ENCODE measurements at places on chromosomes 13 and 19.
A peak's percentile ranks its signal among the peaks of the same experiment; 100 is the strongest.

DNA sequence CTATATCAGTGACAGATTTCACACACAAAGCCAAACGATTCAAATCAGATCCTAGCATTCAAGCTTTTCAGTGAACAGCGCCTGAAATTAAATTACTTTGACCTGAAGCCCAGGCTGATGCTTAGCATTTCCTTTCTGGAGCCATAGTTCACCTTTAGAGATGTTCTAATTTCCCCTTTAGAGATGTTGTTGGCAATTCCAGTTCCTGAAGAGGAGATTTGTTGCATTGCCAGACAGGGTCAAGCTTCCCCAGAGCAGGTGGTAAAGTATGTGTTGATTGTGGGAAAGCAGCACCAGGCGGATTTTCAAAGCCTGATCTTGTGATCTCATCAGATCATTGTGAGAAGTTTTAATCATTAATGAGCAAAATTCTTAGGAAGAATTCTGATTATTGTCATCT is 609.8 kb upstream of the KLF12 start:
- no peak for DNase-seq

DNA sequence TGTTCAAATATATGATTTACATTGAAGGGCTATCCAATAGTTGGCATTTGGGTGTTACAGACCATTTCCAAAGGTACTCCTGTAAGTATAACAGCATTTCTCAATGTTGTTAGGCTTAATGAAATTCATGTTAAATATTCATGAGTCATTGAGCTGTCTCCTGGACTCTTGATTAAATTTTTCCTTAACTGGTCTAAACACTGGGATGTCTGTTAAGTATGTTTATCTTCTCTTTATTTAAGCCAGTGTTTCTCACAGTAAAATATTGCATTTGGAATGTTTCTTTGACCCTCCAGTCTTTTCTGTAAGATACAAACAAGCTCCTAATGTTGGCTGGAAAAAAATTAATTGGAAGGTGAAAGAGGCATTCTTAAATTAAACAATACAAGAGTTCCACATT is 402.5 kb upstream of the HTR2A start:
- DNase-seq, result no peak

DNA sequence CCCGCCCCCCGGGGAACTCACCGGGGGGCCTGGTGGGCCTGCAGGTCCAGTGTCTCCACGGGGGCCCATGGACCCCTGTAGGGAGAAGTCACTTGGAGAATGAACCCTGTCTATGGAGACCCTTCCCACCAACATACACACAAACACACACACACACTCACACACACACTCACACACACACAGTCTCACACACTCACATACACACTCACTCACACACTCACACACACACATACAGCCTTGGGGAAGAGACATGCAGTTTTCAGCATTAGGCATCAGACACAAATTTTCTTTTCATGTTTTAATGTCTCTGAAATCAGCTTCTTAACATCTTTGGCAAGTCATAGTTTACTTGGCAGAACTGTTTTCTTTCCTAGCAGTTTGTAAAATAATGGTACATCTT is 31.0 kb upstream of the OLFM2 start:
- DNase-seq, result no peak

- peak; percentile 91 for DNase-seq
Observed at GRCh38 chr13:111344471-111345191, 24.2 kb downstream of the TEX29 start.

DNA sequence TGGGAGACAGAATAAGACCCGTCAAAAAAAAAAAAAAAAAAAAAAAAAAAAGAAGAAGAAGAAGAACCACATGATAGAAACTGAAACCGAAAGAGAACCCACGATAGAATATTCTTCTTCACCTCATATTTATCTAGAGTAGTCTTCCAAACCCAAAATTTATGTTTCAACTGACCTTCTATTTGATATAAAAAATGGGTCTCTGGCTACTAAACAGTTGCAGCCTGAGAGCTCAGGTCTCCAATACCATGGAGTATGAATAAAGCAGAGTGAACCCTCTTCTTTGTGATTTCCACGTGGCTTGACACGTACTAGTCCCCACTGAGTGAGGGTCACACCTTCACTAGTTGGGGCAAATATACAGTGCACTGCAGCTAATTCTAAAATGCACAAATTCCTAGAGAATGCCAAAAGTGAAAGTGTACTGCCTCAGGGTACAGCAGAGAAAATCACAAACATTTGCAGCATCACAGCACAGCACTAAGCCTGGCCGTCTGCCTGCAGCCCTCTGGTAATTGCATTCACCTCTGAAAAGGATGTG is 30.8 kb upstream of the RFC3 start:
- no peak for DNase-seq

GRCh38 chr19:928471-929202 is 2.8 kb downstream of the ARID3A start:
- no peak for DNase-seq

- DNase-seq, result no peak
Observed at GRCh38 chr13:32629313-32629712, 43.1 kb downstream of the PDS5B start.

DNA sequence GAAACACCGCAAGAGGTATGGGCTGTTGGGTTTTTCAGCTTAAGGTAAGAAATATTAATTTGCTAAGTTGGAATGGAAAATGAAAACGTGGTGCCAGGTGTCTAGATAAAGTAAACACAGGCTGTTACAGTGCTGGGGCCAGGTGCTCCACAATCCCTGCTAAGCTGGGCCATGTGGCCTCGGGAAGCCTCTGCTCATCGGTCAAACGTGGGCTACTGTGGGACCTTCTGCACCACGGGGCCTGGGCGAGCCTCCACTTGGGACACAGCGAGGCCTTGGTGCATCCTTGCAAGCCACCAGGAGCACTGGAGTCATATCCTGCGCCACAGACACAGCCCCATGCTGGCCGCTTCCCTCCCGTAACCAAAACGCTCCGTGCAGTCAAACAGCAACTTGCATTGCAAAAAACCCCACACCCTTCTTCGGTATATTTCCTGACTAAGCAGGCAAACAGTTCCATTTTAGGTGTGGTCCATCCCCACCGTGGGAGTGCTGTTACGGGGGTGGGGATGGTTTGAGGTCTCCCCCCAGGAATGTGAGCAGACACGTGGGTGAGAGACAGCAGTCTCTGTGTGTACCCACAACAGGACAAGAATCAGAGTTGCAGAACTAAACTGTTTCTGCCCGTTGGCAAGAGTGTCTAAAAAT is 96.3 kb upstream of the SOX1 start:
- DNase-seq, result no peak

DNA sequence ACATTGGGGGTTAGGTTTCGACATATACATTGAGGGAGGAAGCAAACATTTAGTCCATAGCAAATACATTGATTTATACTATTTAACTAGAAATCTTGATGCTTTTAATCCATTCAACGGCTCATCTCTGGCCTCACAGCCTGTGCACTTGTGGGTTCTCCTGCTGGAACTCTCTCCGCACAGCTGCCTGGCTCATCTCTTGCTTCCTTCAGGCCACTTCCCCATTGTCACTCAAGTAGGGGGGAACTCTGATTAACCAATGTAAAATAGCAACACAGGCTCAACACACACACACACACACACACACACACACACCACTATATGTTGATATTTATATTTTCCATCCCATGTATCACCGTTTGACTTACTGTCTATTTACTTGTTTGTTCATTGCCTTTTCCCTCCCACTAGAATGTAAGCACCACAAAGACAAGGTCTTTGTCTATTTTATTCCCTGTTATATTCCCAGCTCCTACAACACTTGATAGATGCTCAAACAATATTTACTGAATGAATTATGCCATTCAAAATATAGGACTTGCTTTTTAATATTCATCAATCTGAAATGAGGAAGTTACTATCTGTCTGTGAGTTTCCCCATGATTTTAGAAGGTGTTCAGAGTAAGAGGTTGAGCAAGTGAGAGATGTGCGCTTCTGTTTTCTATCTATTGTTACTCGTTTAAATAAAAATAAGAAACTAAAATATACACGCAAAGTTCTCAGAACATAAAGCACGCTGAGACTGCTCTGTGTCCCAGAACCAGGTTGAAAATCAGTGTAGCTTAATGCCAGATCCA is 29.8 kb upstream of the PABPC3 start:
- no peak for DNase-seq

All from neural progenitor cell (in vitro differentiated cells).